Glutamatergic neuron (in vitro differentiated cells): ENCODE measurements at places on chromosomes 5 and 9. TPM values are rescaled to one million over a fixed set of nuclear protein-coding genes. Genes with fewer than 3 reads are reported as not detected.

IFNA2 gene
- not detected for total RNA-seq

SIMC1 gene
- 35.2 TPM for total RNA-seq

WHRN gene
- total RNA-seq: 3.2 TPM

WNT8A gene
- not detected for total RNA-seq

PCDHA12 gene
- 32.4 TPM for total RNA-seq

JADE2 gene
- total RNA-seq: 2.1 TPM

GADD45G gene
- total RNA-seq: 124 TPM

ALAD gene
- total RNA-seq: 39.0 TPM

NMUR2 gene
- total RNA-seq: not detected

TMC1 gene
- total RNA-seq: not detected

LRRC14B gene
- total RNA-seq: not detected

ITK gene
- total RNA-seq: not detected

TCOF1 gene
- 39.7 TPM for total RNA-seq

CD72 gene
- total RNA-seq: 4.9 TPM

PPP2R2B gene
- 11.4 TPM for total RNA-seq

LHX6 gene
- 2.8 TPM for total RNA-seq

CKMT2 gene
- 0.81 TPM for total RNA-seq

PCDHGB2 gene
- total RNA-seq: 8.9 TPM
